B cell (primary cell): ENCODE measurements at places on chromosomes 5 and 9. TPM values are rescaled to one million over a fixed set of nuclear protein-coding genes. Genes with fewer than 3 reads are reported as not detected.

ALDOB gene
- not detected in 2 replicates for polyA plus RNA-seq

AGXT2 gene
- not detected in 2 replicates for polyA plus RNA-seq

FOXI1 gene
- polyA plus RNA-seq: 0.17 TPM in 1 of 2 replicates, not detected in the other

KIAA0825 gene
- 0.43 and 0.58 TPM in 2 replicates for polyA plus RNA-seq

IFNA21 gene
- polyA plus RNA-seq: not detected in 2 replicates

BNC2 gene
- polyA plus RNA-seq: 0.01 TPM in 1 of 2 replicates, not detected in the other

CSF1R gene
- 1.9 and 2.5 TPM in 2 replicates for polyA plus RNA-seq

SDHA gene
- 77.2 and 94.2 TPM in 2 replicates for polyA plus RNA-seq

GRIN1 gene
- 0.04 TPM in 1 of 2 replicates, not detected in the other for polyA plus RNA-seq

LECT2 gene
- not detected in 2 replicates for polyA plus RNA-seq

GFI1B gene
- polyA plus RNA-seq: 0.09 and 0.63 TPM in 2 replicates

POLR1E gene
- polyA plus RNA-seq: 9.2 and 11.6 TPM in 2 replicates

REEP2 gene
- polyA plus RNA-seq: not detected in 2 replicates

PLPPR1 gene
- not detected in 2 replicates for polyA plus RNA-seq

GRCh38 chr9:124309667-124310084, 51.9 kb downstream of the NEK6 start:
- no peak for DNase-seq

GRCh38 chr9:116490321-116490720, 196.8 kb upstream of the TRIM32 start:
- no peak for DNase-seq

DNA sequence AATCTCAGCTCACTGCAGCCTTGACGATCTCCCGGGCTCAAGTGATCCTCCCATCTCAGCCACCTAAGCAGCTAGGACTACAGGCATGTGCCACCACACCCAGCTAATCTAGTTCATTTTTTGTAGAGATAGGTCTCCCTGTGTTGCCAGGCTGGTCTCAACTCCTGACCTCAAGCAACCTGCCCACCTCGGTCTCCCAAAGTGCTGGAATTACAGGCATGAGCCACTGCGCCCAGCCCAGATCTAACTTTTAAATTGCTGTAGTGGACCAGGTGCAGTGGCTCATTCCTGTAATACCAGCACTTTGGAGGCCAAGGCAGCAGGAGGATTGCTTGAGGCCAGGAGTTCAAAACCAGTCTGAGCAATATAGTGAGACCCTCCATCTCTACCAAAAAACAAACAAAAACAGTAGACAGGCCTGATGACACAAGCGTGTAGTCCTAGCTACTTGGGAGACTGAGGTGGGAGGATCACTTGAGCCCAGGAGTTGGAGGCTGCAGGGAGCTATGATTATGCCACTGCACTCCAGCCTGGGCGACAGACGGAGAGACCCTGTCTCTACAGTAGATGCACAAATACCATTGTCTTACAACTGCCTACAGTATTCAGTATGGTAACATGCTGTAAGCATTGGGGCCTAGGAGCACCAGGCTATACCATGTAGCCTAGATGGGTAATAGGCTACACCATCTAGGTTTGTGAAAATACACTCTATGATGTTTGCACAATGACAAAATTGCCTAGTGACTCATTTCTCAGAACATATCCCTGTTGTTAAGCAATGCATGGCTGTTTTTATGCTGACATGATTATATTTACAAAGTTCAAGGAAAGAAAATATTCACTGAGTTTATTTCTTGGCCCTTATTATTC, 1.5 kb upstream of the SIT1 start:
- no peak for DNase-seq

DNA sequence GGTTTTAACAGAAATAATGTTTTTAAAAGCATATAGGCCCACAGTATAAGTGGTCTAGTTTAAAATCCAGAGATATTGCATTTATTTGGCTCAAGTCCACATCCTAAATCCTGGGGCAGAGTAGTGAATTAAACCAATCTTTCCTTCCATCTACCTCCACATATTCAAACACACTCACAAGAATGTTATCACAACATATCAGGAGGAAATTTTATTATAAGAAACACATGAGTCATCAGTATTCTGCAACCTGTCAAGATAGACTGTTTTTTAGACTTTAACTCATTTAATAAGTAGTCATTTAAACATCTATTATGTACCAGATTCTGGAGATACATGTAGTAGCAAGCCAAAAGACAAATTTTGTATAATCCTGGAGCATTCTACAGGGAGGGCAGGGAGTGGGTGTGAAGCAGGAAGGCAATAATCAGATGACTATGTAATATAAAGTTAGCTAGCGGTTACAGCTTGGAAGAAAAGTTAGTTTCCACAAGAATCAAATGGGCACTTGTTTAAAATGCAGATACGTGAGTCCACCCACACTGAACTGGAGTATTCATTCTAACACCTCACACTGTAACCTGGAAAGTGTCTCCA, 187.3 kb upstream of the PIK3R1 start:
- no peak for DNase-seq

GRCh38 chr5:37710965-37711364, 128.9 kb downstream of the GDNF start:
- no peak for DNase-seq

GRCh38 chr9:70466976-70467561, 52.6 kb upstream of the KLF9 start:
- DNase-seq: no peak

- DNase-seq: peak; percentile 81
Observed at GRCh38 chr9:34437006-34437925, 21.1 kb downstream of the FAM219A start.

DNA sequence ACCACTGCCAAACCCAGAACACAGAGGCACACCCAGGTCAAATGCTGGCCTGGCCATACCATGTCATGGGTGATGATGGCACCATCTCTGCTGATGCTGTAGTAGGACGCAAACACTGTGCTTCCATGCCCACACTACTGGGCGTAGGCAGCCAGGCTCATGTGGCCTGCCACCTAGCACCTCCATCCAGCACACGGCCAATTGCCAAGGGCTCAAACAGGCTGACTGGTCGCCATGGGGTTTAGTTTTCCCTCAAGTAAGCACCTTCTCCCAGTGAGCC, 39.4 kb downstream of the BICD2 start:
- DNase-seq: no peak

- no peak for DNase-seq
Observed at GRCh38 chr9:91223000-91223399, 138.7 kb downstream of the AUH start.

GRCh38 chr9:124174433-124174832, 83.3 kb upstream of the NEK6 start:
- peak; percentile 29 for DNase-seq

- no peak for DNase-seq
Observed at GRCh38 chr9:92550765-92551164, 15.0 kb upstream of the ECM2 start.

GRCh38 chr5:93151896-93152295, 429.1 kb downstream of the NR2F1-AS1 start:
- no peak for DNase-seq

- no peak for DNase-seq
Observed at GRCh38 chr5:172452398-172453205, 1.7 kb downstream of the SH3PXD2B start.

DNA sequence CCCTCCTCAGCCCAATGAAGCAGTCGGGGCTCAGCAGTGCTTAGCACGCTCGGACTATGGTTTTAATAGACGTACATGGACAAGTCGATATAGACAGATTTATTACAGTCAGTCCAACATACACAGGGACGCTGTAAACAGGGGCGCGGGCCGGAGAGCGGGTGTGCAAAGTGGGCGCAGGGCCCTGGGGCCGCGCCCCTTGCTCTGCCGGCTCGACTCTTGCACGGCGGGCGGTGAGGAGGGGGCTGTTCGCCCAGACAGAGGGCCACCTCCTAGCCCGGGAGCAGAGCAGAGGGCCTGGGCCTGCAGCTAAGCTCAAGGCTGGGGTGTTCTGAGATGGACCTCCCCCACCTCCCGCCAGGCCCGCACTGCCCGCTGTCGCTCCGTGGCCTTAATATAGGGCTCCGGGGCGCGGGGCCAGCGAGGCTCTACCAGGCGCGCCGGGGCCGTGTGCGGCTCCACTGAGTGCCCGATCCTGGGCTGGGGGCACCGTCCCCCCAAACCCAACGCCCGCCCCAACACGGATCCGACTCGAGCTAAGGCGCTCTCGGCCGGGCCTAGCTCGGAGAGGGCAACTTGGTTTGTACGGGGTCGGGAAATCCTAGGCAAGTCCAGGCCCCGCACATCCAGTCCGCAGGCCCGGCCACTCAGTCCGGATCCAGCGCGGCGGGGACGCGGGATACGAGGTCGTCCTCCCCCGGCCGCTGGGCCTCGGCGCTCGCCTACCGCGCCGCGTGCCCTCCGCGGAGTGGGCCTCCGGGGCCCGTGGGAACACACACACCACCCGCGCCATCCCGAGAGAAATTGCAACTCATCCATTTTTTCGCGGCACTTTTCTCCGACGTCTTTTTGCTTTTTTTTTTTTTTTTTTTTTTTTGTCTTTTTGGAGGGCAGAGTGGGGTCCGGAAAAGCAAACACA, 6.1 kb downstream of the PITX1 start:
- peak; percentile 55 for DNase-seq

GRCh38 chr9:5442400-5443011, 4.8 kb upstream of the PLGRKT start:
- peak; percentile 68 for DNase-seq

DNA sequence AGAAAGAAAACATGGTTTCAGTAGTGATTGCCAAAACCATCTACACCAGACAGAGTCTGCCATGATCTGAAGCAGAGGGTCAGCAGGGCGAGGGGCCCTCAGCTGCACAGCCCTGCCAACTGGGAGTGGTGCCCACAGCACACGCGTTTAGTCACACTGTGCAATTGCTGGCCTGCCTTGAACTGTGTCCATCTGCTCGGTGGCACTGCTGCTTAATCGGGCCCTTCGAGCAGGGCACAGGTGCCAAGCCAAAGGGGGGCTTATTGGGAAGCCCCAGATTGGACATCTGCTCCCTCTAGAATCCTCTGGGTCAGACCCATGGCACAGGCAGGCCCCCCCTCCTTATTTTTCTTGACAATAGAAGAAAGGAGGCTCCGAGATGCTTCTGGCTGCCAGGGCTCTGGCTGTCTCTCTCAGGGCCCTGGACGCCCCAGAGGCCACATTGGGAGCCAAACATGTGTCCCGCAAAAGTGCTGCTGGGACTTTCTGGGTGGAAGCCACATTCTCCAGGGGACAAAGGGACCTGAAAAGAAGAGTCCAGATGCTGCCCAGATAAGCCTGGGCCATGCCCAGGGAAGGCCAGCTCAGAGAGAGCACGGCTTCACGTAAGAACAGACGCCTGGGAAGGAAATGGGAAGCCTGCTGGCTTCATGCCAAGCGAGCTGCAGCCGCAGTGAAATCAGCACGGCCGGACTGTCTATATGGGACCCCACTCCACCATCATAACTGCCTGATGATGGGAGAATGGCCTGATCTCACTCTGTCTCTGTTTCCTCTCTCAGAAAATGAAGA, 349.2 kb downstream of the GADD45G start:
- DNase-seq: no peak

GRCh38 chr5:30959238-30959637, 234.2 kb upstream of the CDH6 start:
- DNase-seq: no peak

- DNase-seq: no peak
Observed at GRCh38 chr5:72596956-72597355, 89.7 kb upstream of the ZNF366 start.

- no peak for DNase-seq
Observed at GRCh38 chr5:156819967-156820581, 30.0 kb upstream of the PPP1R2B start.

DNA sequence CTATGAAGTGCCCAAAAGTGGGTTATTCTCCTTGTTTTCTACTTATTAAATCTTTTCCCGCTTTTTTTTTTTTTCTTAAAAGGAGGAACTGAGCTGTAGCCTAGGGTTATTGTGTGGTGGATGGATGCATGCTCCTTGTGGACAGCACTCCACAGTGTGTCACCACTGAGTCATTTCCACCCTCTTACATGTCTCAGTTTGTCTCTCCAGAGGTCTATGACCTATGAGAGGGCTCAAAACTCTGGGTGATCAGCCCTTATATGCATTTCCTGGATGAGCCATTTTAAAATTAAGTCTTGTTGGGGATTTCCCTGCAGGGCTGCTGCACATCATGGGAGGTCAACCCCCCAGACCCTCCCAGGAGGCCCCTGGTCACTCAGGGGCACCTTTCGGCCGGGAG, 102.2 kb upstream of the MOCS2 start:
- DNase-seq: no peak

GRCh38 chr5:58498340-58498942, 7.2 kb downstream of the GAPT start:
- no peak for DNase-seq

DNA sequence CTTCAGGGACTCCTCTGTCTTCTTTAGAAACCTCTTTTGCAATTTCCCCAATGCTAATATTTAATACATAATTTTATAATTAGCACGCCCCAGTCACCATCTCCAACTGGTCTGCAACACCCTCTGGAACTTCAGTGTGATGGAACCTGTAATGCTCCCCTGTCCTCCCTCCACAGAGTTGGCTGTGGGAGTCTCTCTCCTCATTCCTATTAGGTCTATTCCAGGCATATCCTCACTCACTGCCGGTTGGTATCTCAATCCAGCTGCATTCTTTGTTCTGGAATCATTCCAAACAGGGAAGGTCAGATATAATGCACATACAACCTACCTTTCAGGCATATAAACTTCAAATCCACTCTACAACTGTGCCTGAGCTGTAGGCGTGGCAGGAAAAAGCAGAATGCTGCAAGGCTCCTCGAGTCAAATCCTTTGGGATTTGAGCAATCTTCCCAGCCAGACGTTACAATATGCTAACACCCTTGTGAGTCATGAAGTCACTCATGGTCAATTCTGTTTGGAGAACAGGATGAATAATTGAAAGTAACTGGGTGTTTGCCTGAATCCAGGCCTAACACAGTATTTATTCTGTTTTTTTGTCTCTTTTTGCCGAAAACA, 293.8 kb downstream of the CWC27 start:
- DNase-seq: no peak

DNA sequence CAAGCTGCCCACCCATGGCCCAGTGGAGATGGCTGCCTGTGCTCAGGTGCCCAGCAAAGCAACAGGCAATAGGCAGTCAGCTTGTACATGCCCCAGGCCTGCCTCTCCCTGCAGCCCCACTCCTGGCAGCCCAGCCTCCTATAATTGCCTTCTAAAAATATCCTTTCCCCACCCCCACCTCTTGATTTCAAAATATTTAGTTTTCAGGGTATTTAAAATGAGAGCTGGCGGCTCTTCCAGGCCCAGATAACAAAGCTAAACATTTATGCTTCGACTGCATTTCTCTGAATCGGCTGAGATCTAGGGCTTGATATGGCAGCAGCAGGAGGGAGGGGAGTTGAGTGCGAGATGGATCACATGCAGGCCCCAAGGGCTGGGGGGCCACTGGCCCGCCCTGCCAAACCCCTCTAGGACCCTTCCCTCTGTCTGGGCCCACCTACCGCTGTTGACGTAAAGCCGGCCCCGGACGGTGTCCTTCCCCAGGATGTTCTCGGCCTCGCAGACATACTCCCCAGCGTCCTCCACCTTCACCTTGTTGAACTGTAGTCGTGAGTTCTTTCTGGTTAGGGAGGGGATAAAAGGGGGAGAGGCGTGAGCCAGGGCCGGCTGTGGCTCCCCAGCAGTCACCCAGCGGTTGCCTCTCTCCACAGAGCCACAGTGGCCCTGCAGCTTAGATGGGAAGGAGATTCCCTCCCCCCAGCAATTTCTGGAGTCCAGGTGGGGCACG, 85.0 kb downstream of the PSD2 start:
- DNase-seq: no peak
